ENCODE measurements at places on chromosomes 4 and X.

DNA sequence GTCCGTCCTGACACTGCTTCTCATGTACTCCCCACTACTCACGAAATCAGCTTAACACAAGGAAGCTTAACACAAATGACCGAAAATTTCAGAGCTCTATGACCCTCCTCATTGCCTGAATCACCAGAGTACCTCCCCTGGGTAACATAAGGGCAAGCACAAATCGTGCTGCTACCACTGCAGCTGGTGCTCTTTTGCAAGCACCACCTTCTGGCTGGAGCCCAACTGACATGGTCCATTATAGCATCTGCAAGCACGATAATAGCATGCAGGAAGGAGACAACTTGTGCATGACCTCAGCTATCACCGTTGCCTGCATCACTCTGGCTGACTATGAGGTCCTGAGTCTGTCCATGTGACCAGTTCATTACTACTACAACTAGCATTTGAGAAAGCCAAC, 308.0 kb downstream of the TEX13C start:
- DNase-seq, result no peak

GRCh38 chrX:40700640-40701342, 34.6 kb downstream of the MED14 start:
- no peak for DNase-seq

- DNase-seq, result no peak
Observed at GRCh38 chrX:47748576-47748975, 88.1 kb upstream of the ZNF81 start.

DNA sequence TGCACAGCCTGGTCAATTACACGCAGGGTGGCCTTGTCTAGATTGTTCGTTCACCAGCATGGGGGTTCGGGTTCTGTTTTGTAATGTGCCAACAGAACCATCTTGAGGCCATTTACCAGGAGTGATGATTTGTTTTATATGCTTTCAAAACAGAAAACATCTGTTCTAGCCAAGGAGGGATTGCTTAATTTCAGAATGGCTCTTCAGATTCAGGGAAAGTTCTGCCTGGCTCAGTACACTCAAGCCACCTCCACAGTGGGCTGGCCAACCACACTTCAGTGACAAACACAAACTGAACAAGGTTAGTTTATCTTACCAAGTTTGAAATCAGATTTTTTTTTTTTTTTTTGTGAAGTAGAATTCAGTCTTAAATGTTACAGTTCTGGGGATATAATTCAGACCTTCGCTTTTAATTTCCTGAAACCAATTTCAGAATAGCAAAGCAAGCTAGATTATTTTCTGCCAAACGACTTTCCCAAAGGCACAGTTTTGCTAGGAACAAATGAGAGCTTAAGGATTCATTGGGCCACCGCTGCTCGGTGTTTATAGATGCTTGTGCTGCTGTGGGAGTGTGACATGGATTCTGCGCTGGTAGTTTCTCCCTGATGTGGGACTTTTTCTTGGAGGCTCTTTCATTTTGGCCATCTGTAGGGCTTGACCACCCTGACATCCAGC, 23.4 kb downstream of the SMS start:
- peak; percentile 54 for DNase-seq

GRCh38 chr4:147160908-147161513, 215.3 kb upstream of the TTC29 start:
- peak; percentile 59 for DNase-seq

All from fibroblast of skin of abdomen (primary cell).